Kidney glomerular epithelial cell (primary cell): ENCODE measurements at places on chromosomes 12 and 14.

DNA sequence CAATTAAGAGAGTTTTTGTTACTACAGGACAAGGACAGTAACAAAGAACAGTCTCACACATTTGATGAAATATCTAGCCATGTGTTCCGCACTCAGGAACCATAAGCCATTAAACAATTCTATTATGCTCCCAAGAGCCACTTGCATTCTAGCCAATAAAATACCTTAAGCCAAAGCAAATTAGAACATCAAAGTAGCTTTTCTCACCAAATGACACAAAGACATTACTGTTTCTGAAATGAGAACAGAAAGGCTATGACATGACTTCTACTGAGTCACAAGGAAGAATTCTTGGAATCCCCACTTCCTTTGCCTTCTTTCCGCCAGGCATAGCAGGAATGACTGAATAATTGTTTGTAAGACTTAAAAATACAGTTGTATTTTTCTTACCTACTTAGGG is 445.8 kb downstream of the ATP23 start:
- DNase-seq, result peak; percentile 67

DNA sequence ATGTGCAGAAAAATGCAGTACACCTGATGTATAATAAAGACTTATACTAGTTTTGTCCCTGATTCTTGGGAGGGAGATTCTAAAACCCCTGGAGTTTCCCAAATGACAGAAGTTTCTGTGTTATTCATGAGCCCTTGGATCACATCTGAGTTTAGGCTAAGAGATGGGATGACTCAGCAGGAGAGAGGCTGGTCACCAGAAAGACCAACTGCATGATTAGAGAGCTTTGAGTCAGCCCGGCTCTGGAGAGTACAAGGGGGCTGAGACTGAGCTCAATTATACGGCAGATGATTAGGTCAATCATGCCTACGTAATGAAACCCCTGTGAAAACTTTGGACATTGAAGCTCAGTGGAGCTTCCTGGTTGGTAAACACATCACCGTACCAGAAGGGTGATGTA is 174.2 kb downstream of the SSPN start:
- peak; percentile 61 for DNase-seq

DNA sequence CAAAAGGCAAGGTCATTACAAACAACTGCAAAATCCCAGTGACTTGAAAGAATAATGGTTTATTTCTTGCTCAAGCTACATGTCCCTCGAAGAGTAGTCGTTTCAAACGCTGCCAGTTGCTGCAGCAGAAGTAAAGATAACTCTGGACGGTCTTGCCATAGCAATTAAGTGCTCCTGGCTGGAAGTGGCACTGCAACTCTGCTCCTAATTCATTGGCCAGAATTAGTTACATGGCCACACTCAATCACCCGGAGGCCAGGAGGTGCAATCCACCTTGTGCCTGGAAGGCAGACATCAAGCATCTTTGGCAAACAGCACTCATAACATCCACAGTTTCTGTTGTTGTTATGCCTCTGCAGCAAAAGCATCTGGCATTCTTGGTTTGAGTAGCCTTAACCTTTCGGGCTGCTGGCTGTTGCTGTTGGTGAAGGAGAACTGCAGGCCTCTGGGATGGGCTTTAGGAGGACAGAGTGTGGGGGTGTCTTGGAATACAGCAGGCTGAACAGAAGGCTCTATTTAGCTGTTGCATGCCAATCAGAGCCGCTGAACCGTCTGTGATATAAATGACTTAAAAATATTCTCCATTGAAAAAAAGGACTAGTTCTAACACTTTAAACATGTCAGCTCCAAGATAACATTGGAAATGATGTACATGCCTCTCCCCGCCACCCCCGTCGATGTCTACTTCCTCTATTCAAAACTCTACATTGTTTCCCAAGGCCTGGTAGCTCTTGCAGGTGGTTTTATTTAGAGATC is 123.5 kb upstream of the DYRK2 start:
- DNase-seq, result no peak

DNA sequence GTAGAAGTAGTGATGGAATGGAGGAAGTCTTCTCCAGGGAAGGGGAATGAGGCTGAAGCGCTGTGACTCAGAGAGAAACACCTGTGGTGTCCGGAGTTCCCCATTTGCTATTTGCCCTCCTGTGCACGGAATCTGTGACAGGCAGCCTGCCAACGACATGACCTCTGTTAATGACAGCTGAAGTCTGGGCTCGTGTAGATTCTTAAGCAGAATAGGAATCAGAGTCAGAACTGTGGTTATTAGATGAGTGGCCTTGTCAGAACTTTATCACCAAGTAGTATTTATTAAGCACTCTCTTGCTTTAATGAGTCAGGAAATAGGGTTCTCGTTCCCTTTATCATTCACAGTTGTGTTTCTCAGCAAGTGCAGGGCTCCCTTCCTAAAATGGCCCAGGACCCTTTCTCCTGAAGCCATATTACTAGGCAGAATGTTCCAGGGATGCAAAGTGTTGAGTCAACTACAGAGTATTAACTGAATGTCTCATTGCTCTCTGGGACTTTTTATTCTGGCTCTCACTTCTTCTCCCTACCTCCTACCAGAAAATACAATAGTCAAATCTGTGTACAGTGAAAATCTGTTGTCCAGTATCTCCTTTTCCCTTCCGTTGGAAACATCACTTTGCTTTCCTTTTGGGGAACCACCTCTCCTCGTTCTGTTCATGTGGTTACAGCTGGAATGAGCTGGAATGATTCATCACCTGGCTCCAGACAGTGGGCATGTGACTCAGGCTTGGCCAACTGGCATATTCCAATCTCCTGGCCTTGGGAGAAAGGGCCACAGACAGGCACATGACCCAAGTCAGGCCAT is 77.8 kb upstream of the MAX start:
- peak; percentile 84 for DNase-seq

GRCh38 chr12:119338593-119339363 is 4.2 kb downstream of the CCDC60 start:
- no peak for DNase-seq

DNA sequence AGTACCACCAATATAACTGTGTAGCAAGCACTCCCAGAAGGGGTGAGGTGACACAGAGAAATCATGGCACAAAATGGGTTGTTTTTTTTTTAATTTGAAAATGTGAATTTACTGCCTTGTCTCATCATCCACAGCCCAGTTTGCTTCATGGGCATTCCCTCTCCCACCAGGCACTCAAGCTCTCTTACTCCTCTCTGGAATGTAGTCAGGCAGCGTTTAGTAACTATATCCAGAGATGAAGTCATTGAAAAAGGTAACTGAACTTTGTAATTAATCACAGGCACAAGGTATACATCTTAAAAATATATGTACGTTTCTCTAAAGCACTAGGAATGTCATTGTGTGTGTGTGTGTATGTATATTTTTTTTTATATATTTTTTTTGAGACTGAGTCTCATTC is 91.4 kb downstream of the FAR2 start:
- no peak for DNase-seq

GRCh38 chr12:94416613-94417012 is 43.1 kb downstream of the CEP83 start:
- DNase-seq, result no peak
